Brain pericyte (primary cell): ENCODE measurements at places on chromosomes 1 and 21.

DNA sequence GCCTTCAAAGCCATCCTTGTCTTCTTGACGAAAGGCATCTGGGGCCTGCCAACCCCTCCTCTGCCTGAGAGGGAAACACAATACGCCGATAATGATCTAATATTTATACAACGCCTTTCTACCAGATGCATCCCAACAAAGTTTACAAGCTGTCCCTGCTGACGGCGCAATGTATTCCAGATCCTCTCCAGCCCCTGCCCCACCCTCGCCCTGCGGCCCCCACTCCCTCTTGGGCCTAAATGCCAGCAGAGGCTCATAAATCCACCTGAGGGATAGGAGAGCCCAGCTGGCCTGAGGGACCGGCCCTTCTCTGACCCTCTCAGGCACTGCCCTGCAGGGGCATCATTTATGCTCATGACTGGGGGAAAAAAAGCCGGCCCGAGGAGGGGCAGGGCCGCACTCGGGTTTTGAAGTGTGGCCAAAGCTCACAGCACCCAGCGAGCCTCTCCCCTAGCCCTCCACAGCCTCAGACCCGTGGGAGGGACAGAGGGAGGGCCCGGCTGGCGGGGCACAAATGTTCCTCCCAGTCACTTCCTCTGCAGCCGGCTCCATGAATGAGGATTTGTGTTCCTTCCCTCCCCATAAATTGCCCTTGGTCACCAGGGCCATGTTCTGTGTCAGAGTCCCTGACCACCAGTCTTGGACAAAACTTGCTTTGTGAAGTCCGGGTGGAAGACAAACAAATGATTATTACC lies 140.3 kb downstream of the FOXD2 start:
- DNase-seq: no peak

DNA sequence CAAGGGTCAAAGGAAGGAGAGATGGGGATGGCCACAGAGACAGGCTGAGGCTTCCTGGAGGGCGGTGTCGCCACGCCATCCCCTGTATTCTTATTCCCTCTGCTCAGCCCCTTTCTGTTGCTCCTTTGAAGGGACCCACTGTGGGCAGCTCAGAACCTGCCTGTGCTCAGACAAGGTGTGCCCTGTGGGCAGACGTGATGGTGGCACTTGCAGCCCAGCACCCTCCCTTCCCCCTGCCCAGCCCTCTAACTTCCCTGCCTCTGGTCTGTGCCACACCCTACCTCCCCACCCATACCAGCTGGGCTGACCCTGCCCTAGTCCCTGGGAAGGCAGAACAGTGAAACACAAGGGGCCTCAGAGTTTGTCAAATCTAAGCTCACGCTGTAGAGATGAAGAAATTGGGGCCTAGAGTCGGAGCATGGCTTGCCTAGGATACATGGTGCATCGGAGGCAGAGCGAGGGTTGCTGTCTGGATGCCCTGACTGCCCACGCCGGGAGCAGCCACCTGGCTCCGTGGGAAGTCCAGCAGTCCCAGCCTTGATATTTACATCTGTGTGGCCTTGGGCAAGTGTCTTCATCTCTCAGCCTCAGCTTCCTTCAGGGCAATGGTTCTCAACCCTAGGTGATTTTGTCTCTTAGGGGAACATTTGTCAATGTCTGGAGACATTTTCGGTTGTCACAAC lies 68.6 kb upstream of the RUNX3 start:
- no peak for DNase-seq

GRCh38 chr1:90313778-90314177 lies 318.9 kb downstream of the ZNF326 start:
- no peak for DNase-seq

- DNase-seq: no peak
Observed at GRCh38 chr1:66546047-66546810, 12.3 kb downstream of the SGIP1 start.

- no peak for DNase-seq
Observed at GRCh38 chr1:202225131-202225530, 31.5 kb downstream of the LGR6 start.

DNA sequence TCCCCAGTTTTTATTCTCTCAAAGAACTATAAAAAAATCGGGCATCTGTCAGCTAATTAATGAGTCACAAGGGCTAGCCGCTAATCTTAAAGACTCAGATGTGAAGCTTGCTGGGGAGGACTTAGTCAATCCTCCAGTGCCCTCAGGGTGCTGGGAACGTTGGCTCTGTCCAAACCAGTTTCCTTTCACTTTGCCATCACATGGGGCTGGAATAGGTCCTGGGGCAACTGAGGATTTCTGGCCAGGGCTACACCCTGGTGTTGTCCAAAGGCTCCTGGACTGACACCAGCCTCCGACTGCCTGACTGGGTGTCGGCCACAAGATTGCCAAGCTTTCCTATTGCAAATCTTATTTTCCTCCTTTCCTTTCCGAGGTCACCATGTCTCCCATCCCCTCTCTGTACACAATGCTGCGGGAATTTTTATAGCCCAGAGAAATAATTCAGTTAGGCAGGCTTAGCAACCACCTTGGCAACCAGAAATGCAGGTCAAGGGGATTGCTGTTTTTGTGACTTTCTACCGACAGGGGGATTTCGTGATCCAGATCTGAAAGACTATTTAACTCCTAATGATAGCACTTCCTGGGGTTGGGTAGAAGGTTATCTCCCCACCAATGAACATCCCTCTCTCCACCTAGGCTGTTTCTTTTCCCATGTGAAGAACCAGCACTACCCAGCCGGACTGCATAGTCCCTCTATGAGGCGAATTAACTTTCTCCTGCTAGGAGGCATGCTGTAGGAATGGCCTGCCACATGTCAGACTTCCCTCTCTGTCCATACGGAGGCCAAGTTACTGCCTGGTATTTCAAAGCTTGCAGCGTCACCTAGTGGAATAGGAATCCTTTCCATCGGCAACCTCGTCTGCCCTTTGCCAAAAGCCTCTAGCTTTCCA lies 29.9 kb upstream of the CTBS start:
- DNase-seq: no peak

- DNase-seq: no peak
Observed at GRCh38 chr21:20882462-20883407, 115.5 kb upstream of the NCAM2 start.

GRCh38 chr1:163824490-163824889 lies 502.7 kb downstream of the NUF2 start:
- no peak for DNase-seq

DNA sequence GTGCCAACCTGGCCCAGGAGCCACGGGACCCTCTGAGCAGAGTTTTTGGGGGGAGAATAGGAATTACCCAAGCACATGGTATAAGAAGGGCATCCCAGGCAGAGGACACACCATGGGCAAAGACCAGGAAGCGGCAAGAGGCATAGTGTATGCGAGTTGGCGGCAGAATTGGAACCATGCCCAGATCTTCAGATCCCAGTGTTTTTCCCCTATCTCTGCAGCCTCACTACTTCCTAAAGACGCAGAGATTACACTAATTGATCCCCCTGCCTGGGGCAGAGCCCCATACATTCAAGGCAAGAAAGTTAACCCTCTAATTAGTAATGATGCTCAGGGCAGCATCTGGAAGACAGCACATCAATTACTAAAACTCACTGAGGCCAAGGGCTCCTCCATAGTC lies 48.2 kb downstream of the SYT2 start:
- DNase-seq: no peak

GRCh38 chr1:194073833-194074232 lies 887.4 kb upstream of the B3GALT2 start:
- DNase-seq: no peak

- no peak for DNase-seq
Observed at GRCh38 chr1:14037101-14037847, 337.3 kb downstream of the PRDM2 start.

- DNase-seq: no peak
Observed at GRCh38 chr1:165753934-165754333, 14.7 kb downstream of the TMCO1 start.

GRCh38 chr1:7585216-7585907 lies 185.7 kb upstream of the VAMP3 start:
- DNase-seq: no peak

DNA sequence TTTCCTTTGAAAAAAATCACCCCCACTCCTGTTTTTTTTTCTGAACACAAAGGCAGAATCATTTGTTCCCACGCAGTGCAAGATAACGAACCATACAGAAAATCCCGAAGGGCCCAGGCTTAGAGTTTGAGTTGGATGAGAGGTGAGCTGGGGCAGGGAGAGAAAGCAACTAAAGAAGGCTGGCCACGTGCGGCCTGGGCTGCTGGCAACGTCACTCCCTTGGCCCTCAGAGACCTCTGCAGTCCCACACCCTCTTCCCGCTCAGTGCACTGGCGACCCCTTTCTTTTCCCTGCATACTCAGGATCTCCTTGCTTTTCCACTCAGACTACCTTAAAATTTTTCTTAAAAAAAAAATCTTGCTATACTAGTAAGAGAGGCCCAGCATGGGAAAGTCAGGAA lies 28.2 kb upstream of the CRNN start:
- no peak for DNase-seq

DNA sequence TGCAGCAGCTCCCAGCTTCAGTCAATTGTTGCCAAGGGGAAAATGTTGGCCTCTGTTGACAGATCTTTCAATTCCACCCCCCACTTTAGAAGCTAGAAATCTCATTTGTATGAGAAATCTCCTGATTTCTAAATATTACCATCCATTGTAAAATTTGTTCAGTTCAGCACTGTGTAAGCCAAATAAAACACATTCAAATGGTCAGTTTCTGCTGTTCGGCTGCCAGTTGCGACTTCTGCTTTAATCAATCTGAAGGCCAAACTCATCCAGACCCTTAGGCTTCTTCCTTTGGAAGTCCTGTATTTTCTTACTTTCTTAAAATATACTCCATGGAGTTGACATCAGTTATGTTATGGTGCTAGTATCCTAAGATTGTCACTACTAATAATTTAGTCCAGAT lies 281.2 kb upstream of the ZRANB2 start:
- DNase-seq: no peak

GRCh38 chr1:185541871-185542301 lies 192.3 kb upstream of the HMCN1 start:
- no peak for DNase-seq

DNA sequence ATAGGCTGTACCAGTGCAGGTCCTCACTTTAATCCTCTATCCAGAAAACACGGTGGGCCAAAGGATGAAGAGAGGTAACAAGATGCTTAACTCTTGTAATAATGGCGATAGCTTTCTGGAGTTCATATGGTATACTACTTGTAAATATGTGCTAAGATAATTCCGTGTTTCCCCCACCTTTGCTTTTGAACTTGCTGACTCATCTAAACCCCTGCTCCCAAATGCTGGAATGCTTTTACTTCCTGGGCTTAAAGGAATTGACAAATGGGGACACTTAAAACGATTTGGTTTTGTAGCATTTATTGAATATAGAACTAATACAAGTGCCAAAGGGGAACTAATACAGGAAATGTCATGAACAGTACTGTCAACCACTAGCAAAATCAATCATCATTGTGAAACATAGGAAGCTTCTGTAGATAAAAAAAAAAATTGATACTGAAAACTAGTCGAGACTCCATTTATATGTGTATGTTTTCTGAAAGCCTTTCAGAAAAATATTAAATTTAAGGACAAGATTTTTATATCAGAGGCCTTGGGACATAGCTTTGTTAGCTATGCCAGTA lies 7.0 kb downstream of the SOD1 start:
- no peak for DNase-seq

DNA sequence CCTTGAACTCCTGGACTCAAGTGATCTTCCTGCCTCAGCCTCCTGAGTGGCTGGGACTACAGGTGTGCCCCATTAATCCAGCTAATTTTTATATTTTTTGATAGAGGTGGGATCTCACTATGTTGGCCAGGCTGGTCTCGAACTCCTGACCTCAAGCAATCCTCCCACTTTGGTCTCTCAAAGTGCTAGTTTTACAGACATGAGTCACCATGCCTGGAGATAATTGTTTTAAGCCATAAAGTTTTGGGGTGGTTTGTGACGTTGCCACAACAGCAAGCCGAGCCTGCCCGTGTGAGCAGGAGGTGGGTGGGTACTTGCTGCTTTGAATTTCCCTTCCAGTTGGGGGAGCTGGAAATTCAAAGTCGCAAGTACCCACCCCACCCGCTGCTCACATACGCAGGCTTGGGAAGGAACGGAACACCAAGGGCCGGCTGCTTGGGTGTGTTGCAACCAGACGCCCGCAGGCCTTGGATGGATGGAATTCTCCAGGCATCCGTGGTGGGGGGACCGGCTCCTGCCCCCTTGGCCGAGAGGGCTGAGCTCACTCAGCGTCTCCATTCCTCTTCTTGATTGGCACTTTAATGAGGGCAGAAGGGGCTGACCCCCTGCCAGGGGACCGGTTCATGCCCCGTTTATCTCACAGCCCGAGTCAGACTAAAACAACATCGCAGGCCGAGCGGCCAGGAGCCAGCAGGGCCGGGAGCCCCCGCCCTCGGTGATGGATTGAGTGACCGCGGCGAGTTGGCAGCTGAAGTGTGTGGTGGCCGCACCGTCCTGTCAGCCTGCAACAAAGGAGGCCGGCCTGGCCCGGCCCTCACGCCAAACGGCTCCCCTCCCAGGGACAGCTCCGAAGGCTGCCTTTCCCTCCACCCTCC lies 78.1 kb downstream of the DHRS3 start:
- no peak for DNase-seq

DNA sequence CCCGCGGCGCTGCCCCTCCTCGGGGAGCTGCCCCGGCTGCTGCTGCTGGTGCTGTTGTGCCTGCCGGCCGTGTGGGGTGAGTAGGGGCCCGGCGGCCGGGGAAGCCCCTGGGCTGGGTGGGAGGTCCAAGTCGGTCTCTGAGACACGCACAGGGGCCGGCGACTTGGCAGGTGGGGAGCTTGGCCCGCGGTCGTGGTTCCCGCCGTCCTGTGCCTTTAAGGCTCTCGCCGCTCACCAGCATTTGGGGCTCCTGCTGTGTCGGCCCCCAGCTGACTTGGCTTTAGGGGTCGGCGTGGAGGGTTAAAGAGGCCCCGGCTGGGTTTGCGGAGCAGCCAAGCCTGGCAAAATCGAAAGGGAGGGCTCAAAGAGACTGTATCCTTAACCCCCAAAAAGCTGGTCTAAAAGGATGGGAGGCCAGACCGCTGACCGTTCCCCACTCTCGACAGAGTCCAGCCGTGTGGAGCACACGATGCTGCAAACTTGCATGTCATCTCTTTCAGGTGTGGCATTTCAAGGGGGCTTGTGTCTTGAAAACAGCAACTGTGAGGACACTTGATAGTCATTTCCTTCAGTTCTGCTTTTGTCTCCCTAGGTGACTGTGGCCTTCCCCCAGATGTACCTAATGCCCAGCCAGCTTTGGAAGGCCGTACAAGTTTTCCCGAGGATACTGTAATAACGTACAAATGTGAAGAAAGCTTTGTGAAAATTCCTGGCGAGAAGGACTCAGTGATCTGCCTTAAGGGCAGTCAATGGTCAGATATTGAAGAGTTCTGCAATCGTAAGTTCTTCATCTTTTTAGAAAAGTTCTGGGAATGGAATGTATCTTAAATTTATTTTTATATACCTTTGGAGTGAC lies 540 bp downstream of the CD55 start:
- DNase-seq: no peak

GRCh38 chr1:218034468-218034867 lies 250.6 kb upstream of the RRP15 start:
- no peak for DNase-seq

- DNase-seq: no peak
Observed at GRCh38 chr1:108722292-108722691, 9.6 kb downstream of the FNDC7 start.

DNA sequence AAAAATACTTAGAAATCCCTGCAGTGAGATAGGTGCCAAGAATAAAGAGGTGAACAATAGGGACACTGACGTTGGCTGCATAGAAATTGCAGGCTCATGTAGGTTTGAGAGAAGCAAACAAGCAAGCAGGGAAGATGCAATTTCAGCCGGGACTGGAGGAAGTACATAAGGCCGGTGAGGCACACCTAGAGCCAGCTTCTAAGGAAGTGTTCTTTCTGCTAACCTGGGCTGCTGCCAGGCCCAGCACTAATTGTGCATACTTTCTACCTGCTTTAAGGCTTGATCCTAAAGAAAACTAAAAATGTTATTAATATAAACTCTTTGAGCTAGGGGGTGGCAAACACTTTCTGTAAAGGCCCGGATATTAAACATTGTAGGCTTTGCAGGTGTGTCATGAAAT lies 71.0 kb downstream of the LMO4 start:
- no peak for DNase-seq
